ENCODE measurements at places on chromosomes 7 and 10. TPM values are rescaled to one million over a fixed set of nuclear protein-coding genes. Genes with fewer than 3 reads are reported as not detected.

Gene OR2A1
- total RNA-seq = not detected

Gene SLK
- total RNA-seq = 38.5 TPM

Gene HOXA4
- 2.3 TPM for total RNA-seq

DNA sequence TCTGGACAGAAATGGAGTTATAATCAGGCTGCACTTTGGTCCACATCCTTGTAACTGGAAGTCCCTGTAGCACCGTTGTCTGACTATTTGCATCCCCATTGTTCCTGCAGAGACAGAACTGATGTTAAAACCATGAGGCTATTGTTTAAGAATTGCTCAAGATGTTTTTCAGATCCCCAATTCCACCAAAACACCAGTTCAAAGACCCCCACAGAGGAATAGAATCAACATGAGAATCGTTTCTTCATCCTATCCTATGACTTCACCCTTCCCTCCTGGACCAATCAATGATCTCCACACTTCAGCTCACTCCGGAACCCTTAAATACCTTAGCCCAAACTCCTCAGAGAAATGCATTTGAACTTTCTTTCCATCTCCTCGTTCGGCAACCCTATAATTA lies 57.1 kb upstream of the GRID1 start:
- no peak for DNase-seq

DNA sequence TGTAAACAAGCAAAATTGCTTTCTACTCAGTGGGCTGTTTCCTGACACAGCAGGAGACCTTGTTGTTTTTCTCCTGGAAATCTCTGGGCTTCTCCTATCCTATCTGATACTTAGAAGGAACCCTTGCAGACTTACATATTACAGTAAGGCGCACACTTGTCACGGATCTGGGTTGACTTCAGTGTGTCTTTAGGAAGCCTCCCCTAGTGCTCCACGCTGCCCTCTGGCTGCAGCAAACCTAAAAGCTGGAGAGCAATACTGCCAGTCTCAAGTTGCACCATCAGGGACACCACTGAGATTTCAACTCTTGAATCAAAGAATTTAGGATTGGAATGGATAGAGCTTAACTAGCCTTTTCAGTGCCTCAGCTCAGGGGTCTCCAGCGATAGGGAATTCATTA lies 495.3 kb downstream of the LRMDA start:
- DNase-seq = peak; percentile 23

Gene SFTPA1
- 7.0 TPM for total RNA-seq
